AG08396 (cell line): ENCODE measurements at places on chromosomes 1 and 21.

DNA sequence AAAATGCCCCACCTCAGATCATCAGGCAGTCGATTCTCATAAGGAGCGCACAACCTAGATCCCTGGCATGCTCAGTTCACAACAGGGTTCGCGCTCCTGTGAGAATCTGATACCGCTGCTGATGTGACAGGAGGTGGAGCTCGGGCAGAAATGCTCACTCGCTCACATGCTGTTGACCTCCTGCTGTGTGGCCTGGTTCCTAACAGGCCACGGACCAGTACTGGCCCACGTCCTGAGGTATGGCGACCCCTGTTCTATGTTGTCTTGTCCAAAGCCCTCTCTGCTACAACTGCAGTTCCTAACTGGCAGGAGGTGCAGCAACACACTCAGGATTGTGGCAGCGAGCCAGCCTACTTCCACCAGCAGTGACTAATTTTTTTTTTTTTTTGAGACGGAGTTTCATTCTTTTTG lies 70.6 kb downstream of the CLSTN1 start:
- DNase-seq = peak; percentile 75

DNA sequence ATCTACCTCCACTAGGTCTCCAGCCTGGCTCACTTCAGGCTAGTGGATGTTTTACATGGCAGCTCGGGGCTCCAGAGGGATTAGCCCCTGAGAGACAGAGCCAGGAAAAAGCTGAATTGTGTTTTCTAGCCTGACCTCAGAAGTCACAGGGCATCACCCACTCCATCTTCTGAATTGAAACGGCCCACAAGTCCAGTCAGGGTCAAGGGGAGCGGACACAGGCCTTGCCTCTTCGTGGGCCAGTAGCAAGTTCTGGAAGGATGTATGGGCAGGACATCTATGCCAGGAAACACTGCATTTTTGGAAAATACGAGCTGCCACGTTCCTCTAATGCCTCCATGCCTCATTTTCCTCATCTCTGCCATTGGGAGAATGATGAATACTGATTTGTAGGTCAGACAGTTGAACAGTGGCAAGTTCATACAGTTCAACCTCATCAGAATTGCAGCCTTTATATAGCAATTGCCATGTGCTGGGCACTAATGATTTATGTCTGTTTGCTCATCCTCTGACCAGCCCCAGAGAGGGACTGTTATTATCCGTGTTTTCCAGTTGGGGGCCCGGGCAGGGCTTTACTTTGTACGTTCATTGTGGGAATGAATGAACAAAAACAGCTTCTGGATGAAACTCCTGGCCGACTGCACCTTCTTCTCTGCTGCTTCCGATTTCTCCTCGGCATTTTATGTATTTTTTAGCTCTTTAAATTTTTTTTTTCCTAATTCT lies 23.2 kb upstream of the PCBP3 start:
- no peak for DNase-seq

DNA sequence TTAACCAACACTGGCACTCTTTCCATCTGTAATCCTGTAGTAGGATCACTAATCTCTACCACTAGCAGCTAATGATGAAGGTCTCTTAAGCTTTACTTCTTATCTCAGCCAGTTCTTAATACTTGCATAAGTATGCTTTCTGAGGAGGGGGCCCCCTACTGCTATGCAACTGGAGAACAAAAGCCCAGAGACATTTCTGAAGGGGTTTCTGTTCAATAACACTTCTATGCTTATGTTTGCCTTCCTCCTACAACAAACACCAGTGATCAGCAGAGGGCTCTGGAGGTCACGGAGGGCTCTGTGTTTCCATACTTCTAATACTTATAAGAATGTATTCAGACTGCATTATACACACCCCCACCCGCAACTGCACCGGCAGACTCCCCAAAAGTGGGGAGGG lies 215.8 kb downstream of the BARHL2 start:
- DNase-seq = no peak

- no peak for DNase-seq
Observed at GRCh38 chr1:66022904-66023620, 230.4 kb downstream of the PDE4B start.

DNA sequence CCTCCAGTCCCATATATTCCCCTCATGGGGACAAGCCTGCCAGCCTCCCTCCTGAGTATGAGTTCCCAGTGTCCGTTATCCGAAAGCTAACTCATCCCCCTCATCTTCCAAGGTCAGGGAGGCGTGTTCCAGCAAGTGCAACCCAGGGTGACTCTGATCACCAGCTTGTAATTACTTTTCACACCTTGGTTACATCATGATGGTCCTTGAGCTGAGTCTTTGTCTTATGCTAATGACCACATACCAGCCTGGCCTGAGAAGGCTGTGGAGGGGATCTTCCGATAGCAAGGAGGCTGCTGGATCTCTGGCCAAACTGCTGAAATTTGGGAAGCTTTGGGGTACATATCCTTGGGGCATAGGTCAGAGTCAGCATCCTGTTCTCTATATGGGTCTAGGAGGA lies 99.6 kb downstream of the DDX20 start:
- no peak for DNase-seq

DNA sequence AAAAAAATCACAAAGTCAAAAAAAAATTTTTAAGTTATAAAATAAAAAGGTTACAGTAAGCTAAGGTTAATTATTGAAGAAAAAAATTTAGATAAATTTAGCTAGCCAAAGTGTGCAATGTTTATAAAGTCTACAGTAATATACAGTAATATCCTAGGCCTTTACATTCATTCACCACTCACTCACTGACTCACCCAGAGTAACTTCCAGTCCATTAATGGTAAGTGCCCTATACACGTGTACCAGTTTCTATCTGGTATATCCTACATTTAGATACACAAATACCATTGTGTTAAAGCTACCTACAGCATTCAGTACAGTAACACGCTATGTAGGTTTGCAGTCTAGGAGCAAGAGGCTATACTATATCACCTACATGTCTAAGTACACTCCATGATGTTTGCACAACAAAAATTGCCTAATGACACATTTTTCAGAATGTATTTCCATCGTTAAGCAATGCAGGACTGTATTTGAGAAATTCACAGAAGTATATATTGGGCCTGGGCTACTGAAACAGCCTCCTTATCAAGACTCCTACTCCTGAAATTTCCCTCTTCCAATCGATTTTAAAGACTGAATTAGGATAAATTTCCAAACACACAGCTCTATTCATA lies 155.1 kb downstream of the COP1 start:
- no peak for DNase-seq

DNA sequence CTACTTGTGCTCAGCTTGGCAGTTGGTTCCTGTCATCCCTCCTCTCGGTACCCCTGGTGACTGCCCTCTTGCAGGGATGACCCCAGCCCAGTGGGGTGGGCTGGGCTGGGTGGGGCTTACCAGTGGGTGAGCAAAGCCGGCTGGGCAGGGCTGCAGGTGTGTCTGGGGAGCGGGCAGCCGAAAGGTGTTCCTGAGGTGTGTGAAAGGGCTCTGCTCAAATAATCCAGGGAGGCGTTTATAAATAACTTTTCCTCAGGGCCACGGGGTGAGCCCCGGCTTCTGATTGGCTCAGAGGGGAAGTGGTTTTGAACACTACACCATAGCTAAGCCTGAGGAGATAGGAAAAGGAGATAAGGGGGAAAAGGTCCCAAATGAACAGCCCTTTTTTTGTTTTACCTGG lies at the start of gene SLC26A9:
TSS of gene SLC26A9 (minus strand) at position 212 of the 400 bp plus-strand sequence. CDS start 7,636 bp downstream, outside the sequence.
- no peak for DNase-seq

GRCh38 chr1:10904396-10905358 lies 107.8 kb upstream of the TARDBP start:
- DNase-seq = no peak

DNA sequence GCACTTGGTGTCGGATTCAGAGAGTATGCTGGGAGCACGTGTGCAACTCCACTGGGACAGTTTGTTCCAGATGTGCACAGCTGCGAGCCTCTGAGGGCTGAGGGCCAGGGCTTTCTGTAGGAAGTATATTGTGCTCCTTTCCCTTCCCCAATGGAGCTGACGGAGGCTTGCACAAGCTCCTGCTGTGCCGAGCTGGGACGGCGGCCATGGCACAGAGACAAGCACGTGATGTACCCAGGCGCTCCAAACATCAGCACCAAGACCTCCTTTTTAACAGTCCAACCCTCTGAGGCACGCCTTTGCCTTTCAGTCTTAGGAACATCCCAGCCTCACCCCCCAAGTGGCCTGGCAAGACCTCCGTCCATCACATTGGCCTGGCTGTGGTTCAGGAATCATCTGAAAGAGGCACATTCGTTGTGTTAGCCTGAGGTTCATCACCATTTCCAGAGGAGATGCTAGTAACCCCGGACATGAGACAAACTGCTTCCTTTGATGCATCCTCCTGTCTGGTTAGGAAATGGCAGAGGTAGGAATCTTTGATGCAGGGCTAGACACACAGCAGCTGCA lies 339.2 kb upstream of the KAZN start:
- DNase-seq = no peak

GRCh38 chr21:33578959-33579542 lies 9.4 kb downstream of the DONSON start:
- no peak for DNase-seq

- DNase-seq = no peak
Observed at GRCh38 chr21:46498335-46499050, 39.8 kb downstream of the DIP2A start.

GRCh38 chr1:42816585-42817439 lies at the start of the genes ERMAP and SVBP:
Gene ERMAP (plus strand): TSS chr1:42817122. CDS start chr1:42830449, 13,327 bp downstream.
Gene SVBP (minus strand): TSS chr1:42817397. CDS start chr1:42816544, 853 bp downstream.
- peak; percentile 99 for DNase-seq

- no peak for DNase-seq
Observed at GRCh38 chr1:47433037-47433421, 4.8 kb upstream of the FOXD2 start.

- DNase-seq = no peak
Observed at GRCh38 chr1:44366371-44366975, 11.4 kb upstream of the ERI3 start.

- no peak for DNase-seq
Observed at GRCh38 chr1:21705303-21705980, 36.3 kb upstream of the RAP1GAP start.

- DNase-seq = no peak
Observed at GRCh38 chr1:53271446-53272090, 33.2 kb upstream of the MAGOH start.

DNA sequence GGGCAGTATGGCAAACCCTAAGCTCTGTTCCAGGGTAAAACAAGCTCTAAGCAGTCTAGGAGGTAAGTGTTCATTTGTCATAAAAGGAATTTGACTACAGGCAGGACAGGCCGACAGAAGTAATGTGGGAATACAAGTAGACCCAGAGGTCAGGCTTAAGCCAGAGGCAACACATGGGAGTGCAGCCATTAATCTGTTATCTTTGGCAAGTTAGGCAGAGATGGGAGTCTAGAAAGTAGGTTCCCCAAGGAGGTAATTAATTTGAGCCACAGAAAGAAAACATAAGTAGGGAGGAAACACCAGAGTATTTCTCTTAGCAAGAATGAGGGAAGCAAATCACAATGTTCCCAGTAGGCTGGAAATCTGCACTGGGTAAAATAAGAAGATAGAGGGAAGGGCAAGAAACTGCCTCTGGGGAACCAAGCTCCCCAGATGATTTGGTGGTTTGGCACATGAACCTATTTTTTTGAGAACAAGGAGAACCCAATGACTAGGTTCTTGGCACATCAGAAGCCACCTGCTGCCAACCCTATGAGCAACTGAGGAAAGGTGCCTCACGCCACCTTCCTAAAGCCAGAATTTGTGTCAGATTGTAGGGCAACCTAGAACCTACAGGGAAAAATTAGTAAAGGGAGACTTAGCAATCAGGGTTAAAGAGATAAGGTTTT lies 636.4 kb upstream of the PLXNA2 start:
- no peak for DNase-seq

- DNase-seq = no peak
Observed at GRCh38 chr1:246147524-246148461, 359.3 kb downstream of the SMYD3 start.

DNA sequence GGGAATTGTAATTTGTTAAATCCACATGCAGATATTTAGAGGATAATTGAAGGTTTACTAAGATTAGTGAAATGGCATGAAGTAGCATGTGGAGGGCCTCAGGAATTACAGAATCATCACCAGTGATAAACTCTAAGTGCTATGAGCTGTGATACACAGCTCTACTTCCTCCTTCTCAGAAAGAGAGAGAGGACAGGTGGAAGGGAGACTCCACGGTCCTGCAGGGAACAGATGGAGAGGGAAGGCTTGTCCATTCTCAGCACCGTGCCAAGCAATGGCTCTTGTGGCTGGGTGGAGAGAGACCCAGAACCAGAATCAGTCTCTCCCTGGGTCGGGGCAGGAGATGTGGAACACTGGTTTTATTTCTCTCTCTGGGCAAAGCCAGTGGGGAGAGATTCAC lies 27.8 kb upstream of the LYPD8 start:
- no peak for DNase-seq

DNA sequence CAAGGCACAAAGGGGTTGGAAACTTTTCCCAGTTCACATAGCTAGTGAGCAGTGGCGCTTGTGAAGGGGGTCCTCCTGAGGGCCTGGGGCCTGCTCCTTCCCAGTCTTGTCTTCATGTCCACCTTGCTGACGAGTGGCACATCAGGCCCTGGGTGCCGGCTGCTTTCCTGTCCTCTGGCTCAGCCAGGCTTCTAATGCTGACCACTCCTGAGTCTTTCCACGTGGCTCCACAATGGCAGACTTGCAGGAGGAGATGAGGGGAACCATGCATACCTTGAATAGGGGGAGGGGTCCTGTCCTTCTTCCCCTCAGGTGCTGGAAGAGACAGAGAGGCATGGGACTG lies 38.7 kb downstream of the MAPKAPK2 start:
- DNase-seq = no peak

DNA sequence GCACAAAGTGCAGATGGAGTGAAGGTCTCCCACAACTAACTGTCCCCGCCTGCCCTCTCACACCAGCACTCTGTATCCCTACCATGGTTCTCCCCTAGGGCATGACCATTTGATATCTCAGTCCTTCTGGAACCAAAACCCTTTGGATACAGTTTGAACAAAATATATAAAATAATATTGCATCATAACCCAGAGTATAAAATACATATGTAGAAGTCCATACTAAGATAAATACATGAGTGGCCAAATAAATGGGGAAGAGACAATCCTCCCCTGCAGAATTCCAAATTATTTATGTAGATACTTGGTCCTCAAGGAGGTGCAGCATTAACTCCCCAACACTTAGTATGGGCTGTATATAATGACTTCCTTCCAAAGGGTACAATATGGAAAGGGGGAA lies 207.4 kb downstream of the RRAGC start:
- no peak for DNase-seq

DNA sequence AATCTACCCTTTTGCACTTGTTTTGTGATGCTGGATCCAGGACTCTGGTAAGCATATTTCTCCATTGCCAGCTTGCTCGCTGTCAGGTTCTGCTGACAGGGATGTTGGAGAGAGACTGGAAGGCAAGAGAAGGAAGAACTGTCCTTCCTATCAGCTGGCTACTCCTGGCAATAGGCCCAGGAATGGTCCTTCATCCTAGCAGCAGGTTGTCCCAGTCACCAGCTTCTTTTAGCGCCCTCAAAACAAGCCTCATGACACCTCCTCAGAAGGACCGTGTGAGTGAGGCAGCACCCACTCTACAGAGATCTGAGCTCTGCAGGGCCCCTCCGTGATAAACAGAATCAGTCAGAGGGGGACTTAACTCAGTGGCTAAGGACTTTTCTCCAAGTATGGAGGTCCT lies 33.1 kb upstream of the SLAMF9 start:
- DNase-seq = no peak

DNA sequence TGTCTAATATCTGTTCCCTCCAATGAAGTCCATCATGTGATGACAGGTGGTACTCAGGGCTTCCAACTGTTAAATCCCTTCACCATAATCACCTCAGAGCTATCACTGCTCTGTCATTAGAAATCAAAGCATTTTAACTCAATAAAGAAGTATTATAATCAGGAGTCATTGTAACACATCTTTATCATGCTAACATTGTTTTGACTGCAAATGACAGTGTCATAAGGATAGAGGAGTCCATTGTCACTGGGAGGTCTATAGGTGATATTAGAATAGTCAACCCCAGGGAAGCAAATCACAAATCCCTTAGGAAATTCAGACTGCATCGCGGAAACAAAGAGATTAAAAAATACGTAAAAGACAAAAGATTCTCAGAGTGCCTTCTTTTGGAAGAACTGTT lies 30.8 kb downstream of the LRRC53 start:
- no peak for DNase-seq
